Gastrocnemius medialis (tissue), 4 donors: ENCODE measurements at places on chromosomes 3 and 15. TPM values are rescaled to one million over a fixed set of nuclear protein-coding genes. Genes with fewer than 3 reads are reported as not detected.

DNA sequence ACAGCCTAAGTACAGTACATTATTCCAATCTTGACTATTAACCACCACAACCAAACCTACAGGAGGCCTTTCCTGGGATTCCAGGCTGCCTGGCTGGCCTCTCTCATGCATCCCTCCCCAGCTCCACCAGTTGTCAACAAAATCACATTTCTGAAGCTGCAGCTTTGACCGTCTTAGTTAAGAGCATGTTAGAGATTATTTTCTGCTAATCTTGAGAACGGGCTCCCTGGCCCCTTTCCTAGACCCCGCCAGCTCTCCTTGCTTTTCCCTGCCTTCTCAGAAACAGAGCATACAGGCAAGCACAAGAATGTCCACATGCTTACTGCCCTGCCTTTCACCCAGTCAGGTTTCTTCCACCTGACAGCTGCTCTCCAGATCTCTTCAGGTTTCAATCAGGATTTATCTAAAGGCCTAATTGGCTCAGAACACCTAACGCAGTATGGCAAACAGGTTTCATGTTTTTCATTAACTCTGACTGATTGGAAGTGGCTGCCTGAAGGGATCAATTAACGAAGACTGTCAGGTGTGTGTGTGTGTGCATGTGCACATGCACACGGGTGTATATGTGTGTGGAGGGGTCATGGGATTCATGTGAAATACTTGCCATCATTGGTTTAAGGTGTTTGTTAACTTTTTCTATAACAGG is 12.3 kb downstream of the KY start:
- no peak overlapping the region for H3K27ac ChIP-seq
- no peaks in the 10 kb centered on the region for H3K27me3 ChIP-seq
- H3K36me3 ChIP-seq, result no peaks in the 10 kb centered on the region
- H3K4me1 ChIP-seq, result no peaks in the 10 kb centered on the region

DNA sequence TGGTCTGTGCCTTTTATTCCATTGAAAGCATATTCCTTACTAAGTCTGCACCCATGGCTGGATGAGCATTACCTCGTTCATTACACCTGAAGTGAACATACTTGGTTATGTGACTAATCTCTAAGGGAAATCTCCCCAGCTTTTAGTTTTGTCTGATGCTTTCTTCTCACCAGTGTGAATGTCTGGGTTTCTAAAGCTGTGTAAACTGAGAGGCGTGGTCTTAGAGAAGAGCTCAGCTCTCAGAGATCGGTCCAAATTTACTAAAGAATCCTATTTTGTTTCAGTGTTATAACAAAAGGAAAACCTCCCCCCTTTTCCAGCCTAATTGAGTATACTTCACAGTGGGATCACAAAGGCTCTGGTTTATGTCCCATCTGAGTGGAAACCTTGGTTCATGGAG is 352.3 kb downstream of the PTPRG start:
- H3K36me3 ChIP-seq, result no peaks in the 10 kb centered on the region
- H3K4me1 ChIP-seq, result peaks cover 51% of the 10 kb centered on the region
- no peak for DNase-seq
- H3K27me3 ChIP-seq, result no peaks in the 10 kb centered on the region

HIGD2B gene
- total RNA-seq, result not detected

GAP43 gene
- total RNA-seq, result not detected

GRCh38 chr3:5310509-5310908 is 123.0 kb downstream of the EDEM1 start:
- H3K27me3 ChIP-seq, result no peaks in the 10 kb centered on the region
- no peaks in the 10 kb centered on the region for H3K36me3 ChIP-seq
- H3K27ac ChIP-seq, result no peak overlapping the region
- no peak overlapping the region for H3K4me3 ChIP-seq
- no peaks in the 10 kb centered on the region for H3K4me1 ChIP-seq

- H3K4me1 ChIP-seq, result no peaks in the 10 kb centered on the region
- no peak overlapping the region for H3K4me3 ChIP-seq
- H3K27ac ChIP-seq, result no peak overlapping the region
- peaks cover 8% of the 10 kb centered on the region for H3K27me3 ChIP-seq
- DNase-seq, result no peak
Observed at GRCh38 chr3:127390365-127391025, 102.6 kb upstream of the PRR20G start.

- peaks cover 4% of the 10 kb centered on the region for H3K4me1 ChIP-seq
- peak; percentile 84 for DNase-seq
- peak overlapping the region; percentile 66 for H3K4me3 ChIP-seq
Observed at GRCh38 chr3:185282696-185283373, 29.0 kb upstream of the EHHADH start.

GRCh38 chr3:122936986-122937385 is 90.6 kb downstream of the SEMA5B start:
- DNase-seq, result no peak
- H3K36me3 ChIP-seq, result no peaks in the 10 kb centered on the region
- no peaks in the 10 kb centered on the region for H3K4me1 ChIP-seq
- H3K27me3 ChIP-seq, result no peaks in the 10 kb centered on the region

DNA sequence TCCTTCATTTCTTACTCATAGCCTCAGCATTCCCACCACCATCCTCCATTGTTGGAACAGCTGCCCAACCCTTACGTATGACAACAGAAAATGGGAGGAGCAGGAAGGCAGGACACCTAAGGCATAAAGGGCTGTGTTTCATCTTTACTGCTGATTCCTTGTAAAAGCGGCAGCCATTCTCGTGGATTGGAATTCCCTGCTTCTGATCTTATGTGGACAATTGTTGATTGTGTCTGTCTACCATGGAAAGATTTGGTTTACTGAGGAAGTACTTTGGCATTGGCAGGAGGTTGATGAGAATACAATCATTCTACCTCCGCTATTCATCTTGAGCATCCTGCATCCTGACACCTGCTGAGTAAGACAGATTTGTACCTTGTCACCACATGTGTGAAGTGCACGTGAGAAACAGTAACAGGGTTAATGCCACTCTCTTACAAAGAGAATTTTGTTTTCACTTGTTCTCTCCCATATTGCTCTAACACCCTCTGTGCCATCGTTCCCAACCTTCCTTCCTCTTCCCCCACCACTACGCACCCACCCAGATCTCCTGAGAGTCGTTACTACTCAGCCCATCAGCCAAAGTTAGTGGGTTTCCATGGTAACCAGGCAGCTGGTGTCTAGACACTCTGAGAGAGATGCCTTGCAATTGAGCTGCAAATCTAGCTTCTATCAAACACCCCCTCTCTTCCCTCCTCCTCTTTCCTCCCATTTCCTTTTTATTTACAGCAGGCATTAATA is 75.7 kb downstream of the GAP43 start:
- no peaks in the 10 kb centered on the region for H3K27me3 ChIP-seq
- no peaks in the 10 kb centered on the region for H3K4me1 ChIP-seq

CELF6 gene
- total RNA-seq, result 0.49 TPM

- H3K27ac ChIP-seq, result peak overlapping the region; percentile 83
- H3K4me1 ChIP-seq, result peaks cover 12% of the 10 kb centered on the region
- H3K36me3 ChIP-seq, result no peaks in the 10 kb centered on the region
- no peak for DNase-seq
- peak overlapping the region; percentile 67 for H3K4me3 ChIP-seq
Observed at GRCh38 chr3:127598841-127599570, 795 bp downstream of the MCM2 start.

DNA sequence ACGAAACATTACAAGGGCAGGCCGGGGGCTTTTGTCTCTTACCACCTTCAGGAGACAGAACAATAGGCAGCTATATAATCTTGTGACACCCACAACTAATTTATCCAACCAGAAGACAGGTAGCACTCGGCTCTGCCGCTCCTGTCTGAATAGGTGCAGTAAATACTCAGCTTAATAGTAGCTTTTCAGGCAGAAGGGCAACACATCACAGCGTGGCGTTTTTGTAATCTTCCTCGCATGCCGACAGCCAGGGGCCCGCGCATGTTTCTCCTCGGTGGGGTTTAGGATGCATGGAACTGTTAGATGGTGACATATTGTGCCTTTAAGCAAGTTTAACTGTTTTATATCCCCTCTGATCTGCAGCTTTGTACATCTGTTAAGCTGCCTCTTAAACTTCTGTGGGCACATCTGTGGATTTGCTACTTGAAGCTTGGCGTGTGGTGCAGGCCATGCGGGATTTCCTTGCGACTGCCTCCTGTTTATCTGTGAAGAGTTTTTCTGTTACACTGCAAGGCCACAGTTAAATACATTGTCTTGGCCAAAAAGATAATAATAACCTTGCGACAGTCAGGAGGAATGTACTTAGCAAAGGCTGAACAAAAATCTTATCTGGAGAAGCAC is 123.2 kb upstream of the BNIP2 start:
- H3K27ac ChIP-seq, result no peak overlapping the region
- DNase-seq, result no peak

- no peaks in the 10 kb centered on the region for H3K27me3 ChIP-seq
- H3K4me1 ChIP-seq, result no peaks in the 10 kb centered on the region
- no peak for DNase-seq
- H3K4me3 ChIP-seq, result no peak overlapping the region
Observed at GRCh38 chr3:168885028-168885427, 778.5 kb downstream of the MECOM start.

OR4F6 gene
- total RNA-seq, result not detected

GRCh38 chr15:71042356-71042922 is 72.8 kb upstream of the THSD4 start:
- H3K4me1 ChIP-seq, result no peaks in the 10 kb centered on the region
- no peak overlapping the region for H3K4me3 ChIP-seq
- DNase-seq, result no peak
- H3K27ac ChIP-seq, result no peak overlapping the region
- no peaks in the 10 kb centered on the region for H3K36me3 ChIP-seq

- H3K4me3 ChIP-seq, result peak overlapping the region; percentile 60
- peak overlapping the region; percentile 88 for H3K27ac ChIP-seq
- peaks cover 24% of the 10 kb centered on the region for H3K4me1 ChIP-seq
- no peak for DNase-seq
Observed at GRCh38 chr3:10248984-10249748, 907 bp downstream of the TATDN2 start.

- H3K4me3 ChIP-seq, result no peak overlapping the region
- H3K36me3 ChIP-seq, result no peaks in the 10 kb centered on the region
- no peaks in the 10 kb centered on the region for H3K4me1 ChIP-seq
- DNase-seq, result no peak
- no peak overlapping the region for H3K27ac ChIP-seq
Observed at GRCh38 chr3:82044930-82045705, 283.7 kb upstream of the GBE1 start.

- H3K4me1 ChIP-seq, result no peaks in the 10 kb centered on the region
- H3K4me3 ChIP-seq, result no peak overlapping the region
- H3K27me3 ChIP-seq, result no peaks in the 10 kb centered on the region
- H3K36me3 ChIP-seq, result no peaks in the 10 kb centered on the region
- H3K27ac ChIP-seq, result no peak overlapping the region
Observed at GRCh38 chr3:184662187-184662586, 49.7 kb downstream of the MAGEF1 start.

GRCh38 chr3:135263331-135263730 is 468.3 kb downstream of the EPHB1 start:
- no peak for DNase-seq
- no peaks in the 10 kb centered on the region for H3K36me3 ChIP-seq
- H3K27ac ChIP-seq, result no peak overlapping the region
- H3K4me1 ChIP-seq, result peaks cover 7% of the 10 kb centered on the region

- no peak for DNase-seq
- H3K4me3 ChIP-seq, result no peak overlapping the region
- no peaks in the 10 kb centered on the region for H3K4me1 ChIP-seq
- H3K27ac ChIP-seq, result no peak overlapping the region
- H3K27me3 ChIP-seq, result peaks cover 10% of the 10 kb centered on the region
- no peaks in the 10 kb centered on the region for H3K36me3 ChIP-seq
Observed at GRCh38 chr15:29962407-29962806, 120.3 kb upstream of the GOLGA8J start.

GOLGA8K gene
- not detected for total RNA-seq

DNA sequence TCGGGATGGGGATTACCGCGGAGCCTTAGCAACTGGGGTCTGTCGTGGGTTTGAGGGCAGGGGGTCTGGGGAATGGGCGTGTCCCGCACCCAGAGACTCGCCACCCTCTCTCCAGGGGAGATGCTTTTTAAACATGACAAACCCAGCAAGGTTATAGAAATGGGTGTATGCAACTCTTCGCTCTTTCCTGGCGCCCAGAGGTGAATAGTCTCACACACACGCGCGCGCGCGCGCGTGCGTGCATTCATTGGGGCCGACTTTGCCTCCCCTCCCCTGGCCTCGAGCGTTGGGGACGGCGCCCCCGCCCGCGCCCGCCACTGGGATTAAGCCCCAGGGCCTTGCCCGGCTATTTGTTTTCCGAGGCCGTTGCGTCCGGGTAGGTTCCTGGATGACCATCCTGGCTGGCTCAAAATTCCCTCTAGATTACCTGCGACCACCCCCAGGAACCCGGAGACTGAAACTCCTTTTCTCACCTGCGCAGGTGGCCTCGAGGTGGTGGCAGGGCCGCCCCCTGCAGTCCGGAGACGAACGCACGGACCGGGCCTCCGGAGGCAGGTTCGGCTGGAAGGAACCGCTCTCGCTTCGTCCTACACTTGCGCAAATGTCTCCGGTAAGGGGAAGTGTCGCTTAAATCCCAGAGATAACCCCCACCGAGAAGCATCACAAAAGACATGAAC is 777 bp downstream of the GPR160 start:
- peaks cover 35% of the 10 kb centered on the region for H3K27me3 ChIP-seq
- no peaks in the 10 kb centered on the region for H3K36me3 ChIP-seq
- no peak overlapping the region for H3K27ac ChIP-seq
- H3K4me1 ChIP-seq, result no peaks in the 10 kb centered on the region
- H3K4me3 ChIP-seq, result peak overlapping the region; percentile 41

IL16 gene
- 3.3 TPM for total RNA-seq

GRCh38 chr15:77653832-77654480 is 21.2 kb upstream of the LINGO1 start:
- H3K36me3 ChIP-seq, result no peaks in the 10 kb centered on the region
- no peaks in the 10 kb centered on the region for H3K4me1 ChIP-seq
- H3K27ac ChIP-seq, result no peak overlapping the region
- DNase-seq, result no peak
- H3K27me3 ChIP-seq, result peaks cover 23% of the 10 kb centered on the region

DNA sequence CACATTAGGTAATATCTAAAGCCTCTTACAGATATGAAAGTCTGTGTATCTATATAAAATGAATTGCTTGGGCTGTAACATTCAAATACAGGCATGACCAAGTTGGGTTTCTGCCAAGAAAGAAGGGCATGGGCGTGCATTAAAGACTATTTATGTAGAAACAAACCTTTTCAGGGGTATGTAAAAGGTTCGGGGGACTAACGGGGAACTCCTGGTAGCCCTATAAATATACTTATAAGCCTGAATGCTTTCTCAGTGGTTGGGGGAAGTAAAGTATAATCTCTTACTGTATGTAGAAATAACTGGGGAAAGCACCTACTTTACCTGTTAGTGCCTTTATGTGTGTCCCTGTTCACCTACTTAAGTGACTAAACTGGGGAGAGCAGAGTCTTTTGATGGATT is 154.5 kb upstream of the TBL1XR1 start:
- DNase-seq, result no peak
- no peaks in the 10 kb centered on the region for H3K27me3 ChIP-seq
- peaks cover 23% of the 10 kb centered on the region for H3K4me1 ChIP-seq
- H3K4me3 ChIP-seq, result no peak overlapping the region
- H3K27ac ChIP-seq, result peak overlapping the region; percentile 75

EFCAB12 gene
- total RNA-seq, result not detected

- no peak overlapping the region for H3K27ac ChIP-seq
- no peaks in the 10 kb centered on the region for H3K36me3 ChIP-seq
- peaks cover 4% of the 10 kb centered on the region for H3K4me1 ChIP-seq
- no peaks in the 10 kb centered on the region for H3K27me3 ChIP-seq
- DNase-seq, result no peak
- H3K4me3 ChIP-seq, result no peak overlapping the region
Observed at GRCh38 chr15:81084716-81085115, 49.4 kb upstream of the CFAP161 start.

GNAT1 gene
- not detected for total RNA-seq
